Activated effector memory CD4-positive, alpha-beta T cell treated with anti-CD3 and anti-CD28 coated beads, Interleukin-2, amount 50 U/mL, for 16 hours (primary cell): ENCODE measurements at places on chromosomes 13 and 19.

GRCh38 chr19:53246498-53246897 is 8.2 kb downstream of the ZNF677 start:
- no peak for DNase-seq

DNA sequence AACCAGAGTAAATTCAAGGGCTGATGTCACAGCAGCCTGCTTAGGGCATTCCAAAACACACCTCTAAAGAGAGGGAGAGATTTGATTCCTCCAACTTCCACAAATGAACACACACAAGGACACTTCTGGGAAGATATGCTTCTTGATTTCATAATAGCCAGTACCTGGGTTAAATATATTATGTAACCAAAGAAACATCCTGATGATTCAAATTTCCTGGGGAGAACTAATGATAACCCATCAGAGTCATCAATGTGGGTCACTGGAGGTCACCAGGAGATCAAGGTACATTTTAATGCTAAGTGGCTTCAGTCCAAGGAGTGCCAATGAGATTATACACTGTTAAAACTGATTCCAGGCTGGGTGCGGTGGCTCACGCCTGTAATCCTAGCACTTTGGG is 54.0 kb upstream of the DOCK9 start:
- DNase-seq: no peak

- no peak for DNase-seq
Measured at GRCh38 chr19:4224470-4224869, 4.9 kb upstream of the EBI3 start.

- DNase-seq: no peak
Measured at GRCh38 chr19:46995492-46995891, 24.1 kb upstream of the NPAS1 start.

DNA sequence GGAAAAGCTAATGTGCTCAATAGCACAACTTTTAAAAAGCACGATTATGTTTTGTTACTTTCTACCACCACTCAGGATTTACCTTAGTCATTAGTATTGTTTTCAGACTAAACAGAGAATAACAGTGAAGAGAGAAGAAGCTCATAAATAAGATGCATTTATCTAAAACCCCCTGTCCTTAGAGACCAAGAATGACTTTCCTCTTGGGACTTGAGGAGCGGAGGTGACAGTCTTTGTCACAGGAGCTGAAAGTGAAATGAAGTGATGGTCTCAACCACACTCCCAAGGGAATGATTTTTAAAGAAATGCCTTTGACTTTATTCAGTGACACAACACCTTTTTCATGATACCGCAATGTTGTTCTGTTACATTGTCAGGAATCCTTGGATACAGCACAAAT is 190.6 kb upstream of the NBEA start:
- no peak for DNase-seq

DNA sequence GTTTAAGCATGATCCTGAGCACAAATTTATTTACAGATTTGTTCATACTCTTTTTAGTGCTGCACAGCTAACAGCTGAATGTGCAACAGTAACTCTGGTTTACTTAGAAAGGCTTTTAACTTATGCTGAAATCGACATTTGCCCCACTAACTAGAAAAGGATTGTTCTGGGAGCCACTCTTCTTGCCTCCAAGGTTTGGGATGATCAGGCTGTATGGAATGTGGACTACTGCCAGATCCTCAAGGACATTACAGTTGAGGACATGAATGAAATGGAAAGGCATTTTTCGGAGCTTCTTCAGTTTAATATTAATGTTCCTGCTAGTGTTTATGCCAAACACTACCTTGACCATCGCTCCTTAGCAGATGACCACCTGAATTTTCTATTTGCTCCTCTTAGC is 16.0 kb downstream of the ZNF100 start:
- DNase-seq: no peak

- no peak for DNase-seq
Measured at GRCh38 chr13:94298346-94298745, 181.1 kb downstream of the DCT start.

- DNase-seq: no peak
Measured at GRCh38 chr13:95301968-95302393, 730 bp upstream of the ABCC4 start.

DNA sequence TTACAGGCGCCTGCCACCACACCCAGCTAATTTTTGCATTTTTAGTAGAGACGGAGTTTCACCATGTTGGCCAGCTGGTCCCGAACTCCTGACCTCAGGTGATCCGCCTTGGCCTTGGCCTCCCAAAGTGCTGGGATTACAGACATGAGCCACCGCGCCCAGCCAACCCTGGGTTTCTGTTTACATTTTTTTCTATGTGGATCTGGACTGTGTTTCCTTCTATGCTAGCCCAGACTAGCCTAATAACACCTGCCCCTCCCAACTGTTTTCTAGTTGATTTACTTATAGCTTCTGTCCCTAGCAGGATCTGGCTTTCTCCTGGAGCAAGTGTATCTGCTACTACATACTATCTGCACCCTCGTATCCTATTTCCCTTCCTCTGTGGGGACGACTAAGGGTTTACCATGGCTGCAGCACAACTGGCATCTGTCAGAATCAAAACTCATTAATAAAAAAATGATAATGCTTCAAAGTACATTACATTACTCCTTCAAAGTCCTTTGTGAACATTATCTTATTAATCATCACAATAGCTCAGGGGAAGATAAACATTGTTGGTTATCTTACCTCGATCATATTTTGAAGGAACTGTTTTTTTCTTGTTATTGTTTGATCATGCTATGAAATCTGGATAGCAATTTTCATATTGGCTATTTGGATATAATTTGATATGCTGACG is 228.3 kb downstream of the KLF5 start:
- no peak for DNase-seq

DNA sequence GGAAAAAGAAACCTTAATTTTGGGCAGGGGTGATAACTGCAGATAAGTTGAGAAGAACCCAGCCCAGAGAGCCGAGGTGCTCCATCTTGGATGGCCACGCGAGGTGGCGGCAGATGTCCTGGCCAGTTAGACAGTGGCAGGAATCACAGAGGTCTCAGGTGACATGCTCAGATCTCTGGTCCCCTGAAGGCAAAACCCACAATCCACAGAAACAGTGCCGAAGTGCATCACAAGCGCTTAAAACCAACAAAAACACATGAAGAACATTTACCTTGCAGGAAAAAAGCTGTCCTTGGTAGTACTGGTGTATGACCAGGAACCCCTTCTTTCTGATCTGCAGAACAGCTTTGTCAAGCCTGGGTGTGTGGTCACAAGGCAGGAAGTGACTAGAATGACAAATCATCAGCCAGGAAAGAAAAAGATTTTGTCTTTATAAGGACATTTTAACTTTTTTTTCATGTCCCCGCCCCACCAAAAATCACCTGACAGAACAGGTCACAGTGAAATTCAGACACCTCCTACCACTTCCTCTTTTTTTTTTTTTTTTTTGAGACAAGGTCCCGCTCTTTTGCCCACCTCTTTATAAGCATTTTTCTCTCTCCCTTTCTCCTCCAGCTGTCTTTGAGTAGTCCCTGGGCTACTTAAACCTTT is at the start of gene LCP1:
LCP1 (minus strand) TSS at position 338 of the 651 bp plus-strand sequence. CDS start 22,515 bp downstream, outside the sequence.
- peak; percentile 88 for DNase-seq

- DNase-seq: no peak
Measured at GRCh38 chr13:88000787-88001186, 329.6 kb downstream of the SLITRK5 start.

- DNase-seq: no peak
Measured at GRCh38 chr13:76795701-76796695, 90.2 kb downstream of the KCTD12 start.

- DNase-seq: no peak
Measured at GRCh38 chr19:9308091-9308770, 1.4 kb downstream of the ZNF699 start.

GRCh38 chr13:81676008-81676407 is 1335.1 kb upstream of the SPRY2 start:
- DNase-seq: no peak
